HT1080 (cell line): ENCODE measurements at places on chromosomes 7 and 10.

DNA sequence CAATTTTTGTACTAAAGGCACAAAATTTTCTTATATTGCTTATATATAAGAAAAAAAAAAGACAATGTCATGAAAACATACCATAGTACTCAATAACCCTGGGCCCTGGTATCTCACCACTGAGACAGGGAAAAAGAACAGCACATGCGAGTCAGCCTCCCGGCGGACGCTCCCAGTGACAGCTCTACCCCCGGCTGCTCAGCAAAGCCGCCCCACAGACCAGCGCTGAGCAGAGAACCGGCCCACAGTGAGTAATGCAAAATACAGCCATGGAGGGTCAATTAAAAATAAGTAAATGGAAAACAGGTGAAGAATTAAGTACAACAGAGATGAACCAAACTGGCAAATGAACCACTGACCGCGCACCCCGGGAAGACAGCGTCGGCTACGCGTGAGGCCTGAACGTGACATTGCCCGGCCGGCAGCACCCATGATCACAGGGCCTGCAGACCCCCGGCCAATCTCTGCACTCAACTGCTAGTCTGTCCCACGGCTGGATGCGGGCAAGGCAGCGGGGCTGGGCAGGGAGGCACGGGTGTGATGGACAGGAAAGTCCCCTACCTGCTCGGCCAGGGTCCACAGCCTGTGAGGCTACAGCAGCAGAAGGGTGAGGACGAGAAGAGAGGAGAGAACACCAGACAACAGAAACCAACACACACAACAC is 175.9 kb downstream of the ZMYND11 start:
- no peak for DNase-seq

- DNase-seq = no peak
These were observed 1.4 kb downstream of the LANCL2 start for GRCh38 chr7:55366461-55367070.

- DNase-seq = peak; percentile 75
These were observed 98.4 kb downstream of the PIP4K2A start for GRCh38 chr10:22615819-22616499.

GRCh38 chr10:71761541-71762113 is 11.7 kb downstream of the VSIR start:
- no peak for DNase-seq

DNA sequence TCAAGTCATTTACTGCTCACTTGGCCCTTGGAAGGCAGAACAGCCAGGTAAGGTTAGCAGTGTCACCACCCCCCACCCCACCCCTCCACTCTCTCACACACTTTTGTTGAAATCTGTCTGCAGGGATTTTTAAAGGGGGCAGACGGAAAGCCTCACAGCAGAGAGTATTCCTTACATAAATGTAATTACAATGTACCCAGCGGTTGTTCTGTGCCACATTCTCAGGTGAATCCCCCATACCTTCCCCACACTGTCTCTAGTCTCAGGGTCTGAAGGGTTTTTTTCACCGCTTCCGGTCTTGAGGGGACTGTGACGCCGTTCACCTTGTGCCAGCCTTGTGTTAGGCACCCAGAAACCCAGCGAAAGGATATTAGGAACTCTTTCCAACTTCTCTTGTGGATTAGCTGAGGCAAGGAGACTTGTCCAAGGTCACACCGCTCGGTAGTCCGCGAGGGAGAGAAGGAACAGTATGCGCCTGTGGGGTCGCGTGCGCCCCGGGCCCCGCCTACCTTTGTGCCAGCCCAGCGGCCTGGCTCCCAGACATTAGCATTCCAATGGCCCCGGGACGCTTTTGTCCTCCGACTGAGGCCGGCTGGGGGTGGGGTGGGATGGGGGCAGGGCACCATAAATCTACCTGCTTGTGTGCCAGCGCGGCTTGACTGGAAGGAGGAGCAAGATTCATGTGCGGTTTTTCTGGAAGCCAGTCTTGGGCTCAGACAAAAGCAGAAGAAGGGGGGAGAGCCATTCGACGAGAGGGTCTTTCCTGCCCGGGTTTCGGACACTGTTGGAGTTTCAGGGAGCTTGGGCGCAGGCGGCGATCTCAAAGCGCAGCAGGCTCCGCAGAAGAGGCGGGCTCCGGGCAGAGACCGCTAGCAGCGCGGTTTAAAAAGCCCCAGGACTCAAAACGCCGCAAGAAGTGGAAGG is 4.5 kb downstream of the NEUROG3 start:
- DNase-seq = no peak

GRCh38 chr10:129035052-129035827 is 431.8 kb upstream of the MGMT start:
- no peak for DNase-seq

DNA sequence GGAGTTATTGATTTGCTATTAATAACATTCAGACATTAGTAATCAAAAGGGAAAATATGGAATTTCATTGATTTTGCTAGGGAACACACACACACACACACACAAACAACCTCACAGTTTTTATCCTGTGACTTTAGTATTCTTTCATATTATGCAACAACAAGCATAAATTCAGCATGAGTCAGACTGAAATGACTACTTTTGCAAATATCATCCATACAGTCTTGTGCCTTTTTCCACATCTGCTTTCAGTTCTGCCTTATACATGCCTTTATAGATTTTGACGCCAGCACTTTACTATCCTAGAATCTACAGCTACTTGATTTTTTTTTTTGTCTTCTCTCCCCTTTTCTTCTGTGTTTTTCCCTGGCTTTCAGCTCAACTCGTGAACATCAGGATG is 975.8 kb upstream of the LRRTM3 start:
- DNase-seq = peak; percentile 65

- no peak for DNase-seq
These were observed 704.9 kb upstream of the AUTS2 start for GRCh38 chr7:68893411-68893810.

- no peak for DNase-seq
These were observed 1.7 kb downstream of the ARHGAP12 start for GRCh38 chr10:31926765-31927564.

DNA sequence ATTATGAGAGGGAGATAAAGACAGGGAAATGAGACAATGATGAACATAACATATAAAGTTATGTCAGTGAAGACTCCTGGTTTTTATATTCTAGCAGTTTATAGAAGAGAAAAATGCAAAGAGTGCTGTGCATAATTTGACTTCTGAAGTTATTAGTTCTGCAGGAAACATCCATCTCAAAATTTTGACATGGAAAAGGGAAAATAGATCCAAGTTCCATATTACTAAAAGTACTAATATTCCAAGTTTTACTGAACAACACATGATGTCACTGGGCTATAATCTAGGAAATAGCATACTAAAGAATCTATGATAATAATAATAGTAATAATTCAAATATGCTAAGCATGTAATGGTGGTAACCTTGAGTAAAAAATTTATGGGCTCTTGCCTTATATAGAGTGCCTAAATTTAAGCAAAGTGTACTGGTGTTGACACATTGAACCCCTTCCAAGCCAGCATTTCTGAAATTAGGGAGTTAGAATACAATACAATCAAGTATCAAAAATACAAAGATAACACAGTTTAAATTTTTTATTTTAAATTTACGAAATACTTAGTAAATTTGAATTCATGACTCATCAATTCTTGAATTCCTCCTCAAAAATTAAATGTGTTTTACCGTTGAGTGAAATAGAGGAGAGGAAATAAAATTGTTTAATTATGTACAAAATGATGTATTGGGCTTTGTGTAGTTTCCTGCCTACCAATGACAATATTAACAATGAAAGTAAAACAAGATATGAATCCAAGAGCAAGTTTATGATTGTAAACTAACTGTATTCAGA is 102.8 kb upstream of the KCND2 start:
- no peak for DNase-seq

- peak; percentile 65 for DNase-seq
These were observed 115.9 kb upstream of the ADAM12 start for GRCh38 chr10:126504063-126504760.

GRCh38 chr7:91373111-91373800 is 109.0 kb downstream of the FZD1 start:
- DNase-seq = no peak

- DNase-seq = no peak
These were observed 60.1 kb upstream of the SP8 start for GRCh38 chr7:20846791-20847190.

DNA sequence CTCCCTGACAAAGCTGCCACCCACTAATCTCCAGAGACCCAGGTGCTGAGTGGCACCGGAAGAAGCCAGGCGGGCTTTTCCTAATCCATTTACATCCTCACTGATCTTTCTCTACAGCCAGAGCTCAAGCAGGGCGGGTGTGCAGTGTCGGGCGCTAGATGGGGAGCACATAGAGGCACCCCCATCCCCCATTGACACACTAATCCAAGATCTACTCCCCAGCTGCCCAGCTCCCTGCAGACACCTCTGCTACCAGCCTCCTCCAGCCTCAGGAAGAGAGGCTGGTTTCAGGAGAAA is 22.2 kb downstream of the FRMPD2 start:
- DNase-seq = no peak

GRCh38 chr10:58714409-58714808 is 201.7 kb downstream of the BICC1 start:
- no peak for DNase-seq

DNA sequence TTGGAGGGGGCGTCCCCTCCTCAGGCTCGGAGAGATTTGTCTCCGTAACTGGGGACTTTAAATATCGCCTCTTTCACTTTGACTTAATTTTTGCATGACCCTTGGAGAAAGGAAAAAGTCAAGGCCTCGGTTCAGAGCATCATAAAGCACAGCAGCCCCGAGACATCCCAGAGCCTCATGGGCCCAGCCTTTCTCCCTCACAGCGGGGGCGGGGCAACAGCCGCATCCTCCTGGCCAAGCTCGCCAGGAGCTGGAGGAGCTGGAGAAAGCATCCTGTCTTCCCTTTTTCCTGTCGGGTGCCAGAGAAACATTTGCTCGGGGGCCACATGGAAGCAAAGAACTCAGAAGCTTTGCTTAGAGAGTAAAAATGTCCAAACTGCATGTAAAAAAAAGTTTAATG is 43.6 kb upstream of the DPYSL4 start:
- DNase-seq = no peak

DNA sequence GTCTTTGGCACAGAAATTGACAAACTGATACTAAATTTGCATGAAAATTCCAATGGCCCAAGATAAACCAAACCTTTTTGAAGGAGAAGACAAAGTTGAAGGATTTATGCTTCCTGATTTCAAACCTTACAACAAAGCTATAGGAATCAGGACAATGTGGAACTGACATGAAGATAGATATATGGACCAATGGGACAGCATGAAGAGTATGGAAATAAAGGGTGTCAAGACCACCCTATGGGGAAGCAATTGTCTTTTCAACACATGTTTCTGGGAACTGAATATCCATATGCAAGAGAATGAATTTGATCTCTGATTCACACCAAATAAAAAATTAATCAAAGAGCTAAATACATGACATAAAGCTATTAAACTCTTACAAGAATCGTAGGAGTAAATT is 77.2 kb upstream of the ADARB2 start:
- DNase-seq = no peak

- DNase-seq = peak; percentile 65
These were observed 5.6 kb downstream of the CDC123 start for GRCh38 chr10:12201543-12201942.

- no peak for DNase-seq
These were observed 3.8 kb upstream of the SERPINE1 start for GRCh38 chr7:101122933-101123702.
